NCI-H2081 (cell line): ENCODE measurements at places on chromosomes 2 and 18.
A peak's percentile ranks its signal among the peaks of the same experiment; 100 is the strongest.

GRCh38 chr2:236747426-236747825 is 177.8 kb downstream of the ACKR3 start:
- no peak for DNase-seq

DNA sequence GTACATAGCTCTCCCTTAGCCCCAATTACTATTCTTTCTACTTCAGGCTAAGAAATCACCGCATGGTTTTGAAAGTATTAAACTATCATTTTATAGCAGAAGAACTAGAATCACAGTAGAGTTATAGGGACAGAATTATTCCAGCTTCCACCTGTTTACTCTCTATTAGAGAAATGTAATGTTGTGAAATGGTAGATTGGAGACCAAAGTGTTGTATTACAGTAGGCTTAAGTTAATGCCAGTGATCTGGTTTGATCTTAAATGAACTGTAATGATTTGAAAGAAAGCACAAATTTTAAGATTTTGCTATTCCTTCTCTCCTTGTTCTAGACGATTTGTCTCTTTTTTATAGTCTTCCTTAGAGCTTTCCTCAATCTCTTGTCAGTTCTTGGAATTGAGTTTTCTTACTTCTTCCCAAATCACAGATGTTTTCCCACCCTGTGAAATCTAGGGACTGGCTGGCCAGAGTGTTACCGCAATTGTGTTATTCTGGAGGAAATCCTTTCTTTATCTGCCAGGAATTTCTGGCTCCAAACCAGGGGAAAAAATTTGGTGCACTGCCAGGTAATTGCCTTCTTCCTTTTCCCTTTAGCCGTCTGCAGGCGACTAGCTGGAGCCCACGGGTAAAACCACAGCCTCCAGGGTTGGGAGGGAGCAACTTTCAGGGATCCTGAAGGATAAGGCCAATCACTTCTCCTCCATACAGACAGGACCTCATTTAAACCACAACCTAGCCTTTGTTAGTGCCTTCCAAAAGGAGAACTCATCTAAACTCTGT is 51.7 kb downstream of the NOP58 start:
- DNase-seq, result peak; percentile 8

- DNase-seq, result peak; percentile 37
These were observed 127.8 kb downstream of the STK39 start for GRCh38 chr2:168119515-168120141.

- DNase-seq, result no peak
These were observed at the start of gene TNFAIP6 for GRCh38 chr2:151357359-151357758. Gene TNFAIP6 (plus strand): TSS chr2:151357592. CDS start chr2:151357667, 75 bp downstream.

- DNase-seq, result no peak
These were observed 97.9 kb downstream of the PIEZO2 start for GRCh38 chr18:11051462-11051861.

GRCh38 chr2:80365762-80366161 is 61.2 kb upstream of the LRRTM1 start:
- peak; percentile 65 for DNase-seq

- no peak for DNase-seq
These were observed 38.3 kb upstream of the ANKRD44 start for GRCh38 chr2:197348721-197349360.

GRCh38 chr2:151336863-151337371 is 20.5 kb upstream of the TNFAIP6 start:
- no peak for DNase-seq

DNA sequence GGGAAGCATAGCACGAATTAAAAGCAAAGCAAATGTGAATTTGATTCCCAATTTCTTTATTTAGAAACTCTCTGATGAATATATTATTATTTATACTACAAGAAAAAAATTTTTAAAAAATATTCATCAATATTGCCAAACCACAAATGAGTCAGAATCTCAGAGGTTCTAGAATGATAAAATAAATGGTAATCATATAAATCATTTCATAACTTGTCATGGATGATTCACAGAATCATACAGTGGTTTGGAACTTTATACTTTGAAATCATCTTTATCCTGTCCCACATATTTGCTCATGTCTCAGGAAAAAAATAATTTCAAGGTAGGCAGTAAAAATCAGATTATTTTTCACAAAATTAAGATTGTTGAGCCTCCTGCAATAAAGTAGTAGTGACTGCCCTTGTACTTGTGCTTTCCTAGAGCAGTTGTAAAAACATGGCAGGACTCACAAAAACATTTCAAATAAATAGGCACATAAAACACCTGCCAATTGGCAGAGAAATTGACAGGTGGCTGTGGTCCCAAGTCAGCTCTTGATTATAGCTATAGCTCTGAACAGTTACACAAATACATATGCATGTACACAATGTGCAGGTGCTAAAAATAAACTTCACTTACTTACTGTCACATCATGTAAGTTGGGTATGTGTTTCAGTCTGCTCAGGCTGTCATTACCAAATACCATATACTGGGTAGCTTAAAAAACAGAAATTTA is 273.9 kb upstream of the SESTD1 start:
- no peak for DNase-seq
